ENCODE measurements at places on chromosomes 5 and 9.

- DNase-seq, result no peak
Observed at GRCh38 chr9:135244271-135245221, 157.1 kb downstream of the OLFM1 start.

- no peak for DNase-seq
Observed at GRCh38 chr9:73539881-73540390, 388.3 kb downstream of the ANXA1 start.

DNA sequence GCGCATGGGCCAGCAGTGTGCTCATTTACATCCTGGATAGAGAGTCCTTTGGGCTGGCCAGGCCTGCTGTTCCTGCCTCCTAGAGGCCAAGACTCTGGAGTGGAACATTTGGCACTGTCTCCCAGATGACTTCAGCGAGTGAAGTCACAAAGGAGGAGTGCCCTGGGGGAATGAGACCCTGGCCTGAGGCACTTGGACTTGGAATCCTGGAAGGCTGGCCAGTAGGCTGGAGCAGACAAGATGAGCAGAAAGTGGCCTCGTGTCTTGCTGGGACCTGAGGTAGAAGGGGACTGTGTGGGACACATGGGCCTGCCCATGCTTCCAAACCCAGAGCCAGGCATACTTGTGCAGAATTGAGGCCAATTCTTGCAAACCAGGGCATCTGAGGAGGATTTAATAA lies at the start of gene TSSK1B:
Gene TSSK1B, minus strand, starts transcription at position 101 of the 400 bp plus-strand sequence. CDS start 150 bp downstream, outside the sequence.
- no peak for DNase-seq

DNA sequence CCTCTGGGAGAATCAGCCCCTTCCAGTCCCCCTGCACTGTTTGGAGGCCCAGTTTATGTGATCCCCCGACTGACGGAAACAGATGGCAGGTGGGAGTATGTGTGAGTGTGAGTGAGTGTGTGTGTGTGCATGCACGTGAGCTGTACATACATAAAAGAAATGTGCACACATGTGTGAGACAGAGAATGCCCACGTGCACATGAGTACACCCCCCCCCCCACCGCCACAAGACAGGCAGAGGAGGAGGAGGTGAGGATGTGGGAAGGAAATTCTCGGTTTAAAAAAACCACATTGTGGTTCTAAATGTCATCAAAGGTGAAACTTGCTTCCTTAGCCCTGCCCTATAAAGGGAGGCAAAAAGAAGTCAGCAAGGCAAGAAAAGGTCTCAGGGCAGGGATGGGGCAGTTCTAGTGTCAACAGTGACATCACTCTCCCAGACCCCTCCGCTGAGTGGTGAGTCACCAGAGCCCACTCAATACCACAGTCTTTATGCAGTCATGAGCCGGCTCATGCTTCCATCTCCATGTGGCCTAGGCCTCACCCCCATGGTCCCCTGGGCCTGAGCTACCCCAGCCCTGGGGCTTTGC lies 79.2 kb upstream of the HSPA9 start:
- peak; percentile 59 for DNase-seq

- no peak for DNase-seq
Observed at GRCh38 chr5:41246376-41246775, 33.0 kb upstream of the C6 start.

GRCh38 chr9:114302727-114303126 lies 20.2 kb upstream of the ORM1 start:
- no peak for DNase-seq

- no peak for DNase-seq
Observed at GRCh38 chr9:108043585-108043984, 554.0 kb upstream of the KLF4 start.

DNA sequence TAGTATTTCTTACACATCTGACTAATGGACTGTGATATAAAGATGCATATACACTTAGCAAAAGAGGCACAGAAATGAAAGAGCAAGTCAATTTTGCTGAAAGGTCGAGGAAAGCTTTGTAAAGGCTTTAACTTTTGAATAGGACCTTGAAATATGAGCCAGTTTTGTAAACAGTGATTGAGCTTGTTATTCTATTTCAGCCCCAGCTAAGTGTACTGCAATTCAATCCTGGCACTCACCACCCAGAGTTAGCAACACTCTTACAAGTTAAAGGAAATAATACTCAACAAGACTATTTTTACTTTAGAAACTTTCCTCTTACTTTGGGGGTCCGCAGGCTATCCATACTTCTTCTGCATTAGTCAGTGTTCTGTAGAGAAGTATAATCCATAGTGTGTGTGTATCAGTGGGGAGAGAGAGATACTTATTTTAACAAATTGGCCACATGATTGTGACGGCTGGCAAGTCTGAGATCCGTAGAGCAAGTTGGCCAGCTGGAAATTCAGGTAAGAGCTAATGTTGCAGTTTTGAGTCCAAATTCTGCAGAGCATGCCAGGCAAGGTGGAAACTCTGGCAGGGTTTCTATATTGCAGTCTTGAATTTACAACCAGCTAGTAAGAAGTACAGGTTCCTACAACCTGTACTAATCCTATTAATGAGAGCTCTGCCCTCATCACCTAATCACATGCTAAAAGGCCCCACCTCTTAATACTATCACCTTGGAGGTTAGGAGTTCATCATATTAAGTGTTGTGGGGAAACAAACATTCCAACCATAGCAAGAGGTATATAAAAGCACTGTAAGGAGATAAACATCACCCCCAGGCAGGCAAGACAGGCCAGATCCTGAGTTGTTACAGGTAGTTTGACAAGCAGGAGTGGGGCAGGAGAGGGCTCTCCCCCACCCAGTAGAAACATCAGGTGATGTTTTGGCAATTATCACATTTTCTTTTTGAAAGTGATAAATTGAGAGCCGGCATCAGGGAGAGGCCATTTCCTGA lies 33.6 kb downstream of the IL7R start:
- no peak for DNase-seq

DNA sequence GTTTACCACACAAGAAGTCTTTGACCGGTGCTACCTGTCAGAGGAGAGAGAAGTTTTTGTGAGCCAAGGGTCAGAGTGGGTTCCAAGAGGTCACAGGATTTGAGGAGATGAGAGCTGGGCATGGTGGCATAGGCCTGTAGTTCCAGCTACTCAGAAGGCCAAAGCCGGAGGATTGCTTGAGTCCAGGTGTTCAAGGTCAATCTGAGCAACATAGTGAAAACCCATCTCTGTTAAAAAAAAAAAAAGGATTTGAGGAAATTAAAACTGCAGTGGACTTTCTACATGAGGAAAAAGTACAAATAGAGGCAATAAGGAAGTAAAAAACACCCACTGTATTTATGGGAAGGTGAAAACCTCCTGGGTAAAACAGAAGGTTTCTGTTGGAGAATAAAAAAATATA lies 63.8 kb downstream of the PHAX start:
- no peak for DNase-seq

DNA sequence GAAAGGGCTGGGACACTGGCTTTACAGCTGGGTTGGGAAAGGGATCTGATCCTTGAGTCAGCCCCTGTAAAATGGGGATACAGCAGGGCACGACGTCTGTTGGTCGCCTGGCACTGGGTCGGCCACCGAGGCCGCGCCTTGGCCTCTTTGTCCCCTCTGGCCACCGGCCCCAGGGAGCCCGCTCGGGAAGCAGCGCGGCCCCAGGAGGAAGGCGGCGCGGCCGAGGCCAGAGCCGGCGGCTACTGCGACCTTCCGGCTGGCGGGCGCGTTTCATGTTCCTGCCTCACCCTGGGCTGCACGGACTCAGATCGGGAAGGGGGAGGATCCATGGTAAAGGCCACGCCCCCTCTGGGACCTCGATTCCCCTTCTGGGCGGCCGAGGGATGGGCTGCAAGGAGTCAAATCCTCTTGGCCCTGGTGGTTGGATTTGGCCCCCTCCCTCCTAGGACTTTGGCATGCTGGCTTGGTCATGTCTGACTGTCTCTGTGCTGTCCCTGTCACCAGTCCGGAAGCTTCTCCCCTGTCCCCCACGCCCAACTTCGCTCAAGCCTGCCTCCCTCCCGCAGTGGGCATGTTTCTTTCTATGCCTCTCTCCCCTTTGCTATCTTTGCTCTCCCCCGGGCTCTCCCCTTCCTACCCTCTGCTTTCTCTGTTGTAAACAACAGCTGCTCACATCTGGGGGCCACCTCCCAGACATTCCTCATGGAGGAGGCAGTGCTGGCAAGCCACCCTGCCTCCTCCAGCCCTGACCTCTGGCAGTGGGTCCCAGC lies 25.8 kb downstream of the FPGS start:
- no peak for DNase-seq

GRCh38 chr5:113776832-113777525 lies 263.5 kb downstream of the YTHDC2 start:
- DNase-seq, result no peak

DNA sequence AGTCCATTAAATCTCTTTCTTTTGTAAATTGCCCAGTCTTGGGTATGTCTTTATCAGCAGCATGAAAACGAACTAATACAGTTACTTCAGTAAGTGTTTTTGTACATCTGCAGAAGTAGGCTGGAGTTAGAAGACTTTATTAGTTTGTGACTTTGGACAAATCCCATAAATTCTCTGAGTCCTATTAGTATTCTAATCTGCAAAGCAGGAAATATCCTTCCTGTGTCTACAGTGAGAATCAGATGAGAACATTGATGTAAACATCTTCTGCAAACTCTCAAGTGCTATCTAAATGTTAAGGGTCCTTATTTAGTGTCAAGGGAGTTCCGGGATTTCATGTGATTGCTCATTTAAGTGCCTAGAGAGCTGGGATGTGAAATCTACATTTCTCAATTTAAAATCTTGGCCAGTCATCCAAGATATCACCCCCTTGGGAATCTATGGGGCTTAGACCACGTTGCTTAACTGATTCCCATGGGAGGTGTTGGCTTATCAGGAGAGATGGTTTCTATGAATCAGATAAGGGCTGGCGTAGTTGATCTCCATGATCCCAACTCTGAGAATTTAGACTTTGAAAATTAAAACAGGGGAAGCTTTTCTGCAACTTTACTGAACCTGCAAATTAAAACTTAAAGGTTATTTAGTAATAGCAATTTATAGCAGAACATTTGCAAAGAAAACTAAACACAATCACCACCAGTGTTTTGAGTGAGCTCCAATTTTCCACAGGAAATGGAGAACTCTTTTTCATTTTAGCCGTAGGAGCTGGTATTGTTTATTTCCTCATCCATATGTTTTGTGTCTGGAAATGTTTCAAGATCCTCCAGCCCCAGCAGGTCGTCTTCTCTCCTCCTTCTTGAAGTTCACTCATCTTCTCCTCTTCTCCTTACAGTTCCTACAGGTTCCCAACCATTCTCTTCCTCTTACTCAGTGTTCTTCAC lies 241.6 kb upstream of the CD180 start:
- no peak for DNase-seq

GRCh38 chr5:20678814-20679298 lies 690.9 kb upstream of the CDH18 start:
- no peak for DNase-seq

DNA sequence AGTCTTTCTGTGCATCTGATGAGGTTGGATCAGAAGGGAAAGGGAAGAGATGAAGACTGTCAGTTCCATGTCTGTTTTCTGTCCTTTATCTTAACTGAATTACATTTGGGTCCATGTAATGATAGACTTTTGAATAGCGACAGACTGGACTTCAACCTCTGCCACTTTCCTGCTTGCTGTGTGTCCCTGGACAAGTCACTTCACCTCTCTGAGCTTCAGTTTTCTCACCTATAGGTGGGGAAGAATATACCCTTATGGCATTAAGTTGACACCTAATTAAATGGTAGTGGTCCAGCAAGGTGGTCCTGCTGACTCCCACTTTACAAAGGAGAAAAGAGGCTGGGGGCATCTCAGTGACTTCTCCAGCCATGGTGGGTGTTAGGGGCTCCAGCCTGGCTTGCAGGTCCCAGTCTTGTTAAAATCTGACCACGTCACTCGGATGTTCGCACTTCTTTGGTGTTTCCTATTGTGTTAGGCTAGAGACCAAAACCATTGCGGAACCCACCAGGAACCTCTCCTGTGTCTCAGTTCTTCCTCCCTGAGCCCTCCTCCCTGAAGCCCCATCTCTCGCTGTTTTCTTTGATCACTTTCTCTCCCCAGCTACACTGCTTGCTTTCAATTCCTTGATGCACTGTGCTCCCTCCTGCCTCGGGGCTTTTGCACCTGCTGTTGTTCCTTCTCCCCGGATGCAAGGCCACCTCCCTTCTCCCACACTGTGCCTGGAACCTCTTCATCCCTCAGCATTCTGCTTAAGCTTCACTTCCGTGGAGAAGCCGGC lies 256.5 kb downstream of the NSG2 start:
- DNase-seq, result no peak

DNA sequence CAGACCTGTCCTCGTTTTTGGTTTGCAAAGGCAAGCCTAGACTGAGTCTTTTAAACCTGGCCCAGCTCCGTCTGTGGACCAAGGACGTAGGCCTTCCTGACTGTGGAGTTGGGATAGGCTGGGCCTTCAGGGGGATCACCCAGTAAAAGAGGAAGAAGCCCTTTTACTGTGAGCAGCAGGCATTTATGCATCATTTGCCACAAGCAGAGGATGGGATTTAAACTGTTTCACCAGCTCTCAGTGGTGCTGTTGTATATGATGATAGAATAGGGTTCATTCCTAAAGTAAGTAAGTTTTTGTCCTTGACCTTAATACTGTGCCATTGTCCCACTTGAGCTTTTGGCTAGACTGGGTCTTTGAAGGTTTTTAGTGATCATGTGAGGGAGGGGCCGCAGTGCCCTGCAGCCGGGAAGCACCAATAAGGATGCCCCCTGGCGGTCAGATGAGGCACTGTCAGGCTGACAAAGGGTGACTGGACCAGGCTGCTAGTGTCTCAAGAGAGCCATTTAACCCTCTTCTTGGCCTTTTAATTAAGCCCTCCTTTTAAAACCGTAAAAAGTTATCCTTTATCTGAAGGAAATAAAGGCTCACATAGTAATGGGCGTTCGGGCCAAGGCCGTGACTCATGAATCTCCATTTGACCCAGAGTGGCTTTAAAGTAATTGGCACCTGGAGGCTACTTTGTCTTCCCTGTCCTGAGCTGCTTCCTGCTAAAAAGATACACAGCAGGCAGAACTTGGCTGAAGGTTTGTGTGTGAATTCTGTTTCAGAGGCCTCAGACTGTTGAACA lies 74.0 kb downstream of the UBAP1 start:
- peak; percentile 13 for DNase-seq

DNA sequence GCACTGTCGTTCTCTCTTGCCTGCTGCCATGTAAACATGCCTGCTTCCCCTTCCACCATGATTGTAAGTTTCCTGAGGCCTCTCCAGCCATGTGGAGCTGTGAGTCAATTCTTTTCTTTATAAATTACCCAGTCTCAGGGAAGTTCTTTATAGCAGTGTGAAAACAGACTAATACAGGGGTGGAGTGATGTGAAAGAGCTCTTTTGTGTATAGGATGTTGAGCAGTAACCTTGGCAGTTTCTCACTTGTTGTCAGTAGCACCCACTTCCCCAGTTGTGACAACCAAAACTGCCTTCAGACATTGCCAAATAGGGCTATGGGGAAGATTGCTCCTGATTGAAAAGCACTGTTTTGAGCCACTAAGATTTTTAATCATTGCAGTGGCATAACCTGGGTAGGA lies 552.2 kb upstream of the ZNF462 start:
- DNase-seq, result no peak
